ENCODE measurements at places on chromosomes 1 and 21.
A peak's percentile ranks its signal among the peaks of the same experiment; 100 is the strongest.

- no peak for DNase-seq
Observed at GRCh38 chr1:43968348-43968948, 1.4 kb upstream of the DPH2 start.

DNA sequence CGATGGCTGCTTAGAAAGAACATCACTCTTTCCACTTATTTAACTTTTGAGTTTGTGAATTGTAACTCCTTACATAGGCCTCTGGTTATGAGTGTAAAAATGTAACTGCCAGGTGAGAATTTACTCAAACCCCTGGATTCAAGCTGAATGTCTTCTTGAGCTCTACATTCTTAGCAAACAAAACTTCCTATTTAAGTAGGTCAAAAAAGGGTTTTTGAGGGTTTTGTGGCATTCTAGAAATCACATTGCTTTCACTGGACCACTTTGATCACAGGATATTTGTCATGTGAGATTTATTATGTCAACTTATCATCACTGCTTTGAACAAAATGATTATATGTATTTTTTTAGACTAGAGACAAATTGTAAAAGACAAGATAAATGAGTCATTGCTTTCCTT is 5.7 kb downstream of the IL23R start:
- no peak for DNase-seq

DNA sequence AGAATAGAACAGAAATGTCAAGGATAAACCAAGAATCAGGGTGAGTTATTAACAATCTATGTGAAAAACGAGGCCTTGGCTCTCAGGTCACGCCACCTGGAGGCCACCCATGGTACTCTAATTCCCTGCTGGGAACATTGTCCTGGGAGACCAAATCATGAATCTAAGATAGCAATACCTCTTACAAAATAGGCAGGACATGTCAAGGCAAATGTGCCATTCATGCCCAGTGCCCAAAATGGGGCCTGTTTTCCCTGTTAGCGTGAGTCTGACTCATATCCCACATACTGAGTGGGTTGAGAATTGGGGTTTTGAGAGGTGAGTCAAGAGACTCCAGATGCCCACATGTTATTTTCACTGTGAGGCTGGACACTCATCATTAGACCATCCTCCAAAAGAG is 380.8 kb downstream of the HHIPL2 start:
- DNase-seq: no peak

GRCh38 chr21:14870853-14871149 is 194.0 kb downstream of the NRIP1 start:
- no peak for DNase-seq

- no peak for DNase-seq
Observed at GRCh38 chr1:28744184-28744583, 7.4 kb downstream of the YTHDF2 start.

DNA sequence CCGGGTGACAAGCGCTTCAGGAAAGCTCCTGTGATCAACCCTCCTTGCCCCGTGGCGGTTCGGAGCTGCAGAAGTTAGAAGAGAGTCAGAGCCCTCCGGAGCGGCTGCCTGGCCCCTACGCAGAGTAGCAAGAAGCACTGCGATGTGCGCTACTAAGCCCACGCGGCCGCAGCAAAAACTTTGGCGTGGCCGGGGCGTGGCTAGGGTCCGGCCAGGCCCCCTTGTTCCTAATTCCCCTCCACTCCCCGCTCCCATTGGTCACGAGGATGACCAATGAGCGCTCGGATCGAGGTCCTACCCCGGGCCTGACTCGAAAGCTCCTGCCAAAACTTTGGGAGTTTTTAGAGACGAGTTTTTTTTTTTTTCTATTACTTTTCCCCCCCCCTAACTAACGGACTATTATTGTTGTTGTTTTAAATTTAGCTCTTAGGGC is at the start of gene HLX:
Gene HLX, plus strand, starts transcription at position 368 of the 433 bp plus-strand sequence. CDS start 415 bp downstream, outside the sequence.
- DNase-seq: no peak

- DNase-seq: no peak
Observed at GRCh38 chr1:220326578-220326977, 54.3 kb upstream of the RAB3GAP2 start.

- DNase-seq: no peak
Observed at GRCh38 chr1:80892539-80892938, 908.2 kb upstream of the ADGRL2 start.

- no peak for DNase-seq
Observed at GRCh38 chr1:19597496-19598309, 46.4 kb upstream of the NBL1 start.

DNA sequence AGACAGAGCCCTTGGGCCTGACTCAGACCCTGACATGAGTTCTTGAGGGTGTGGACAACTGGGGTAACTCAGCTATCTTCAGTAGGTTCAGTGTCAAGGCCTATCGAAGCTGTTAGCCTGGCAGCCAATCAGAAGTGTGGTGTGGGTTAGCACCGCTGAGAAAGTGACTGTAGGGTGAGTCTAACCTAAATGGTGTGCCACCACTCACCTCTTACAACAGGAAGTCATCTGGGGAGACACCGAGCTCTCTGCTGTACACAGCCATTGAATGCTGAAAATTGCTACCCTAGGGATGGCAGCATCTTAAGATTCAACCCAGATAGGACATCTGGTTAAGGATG is 44.6 kb downstream of the RASSF5 start:
- DNase-seq: peak; percentile 39

- DNase-seq: no peak
Observed at GRCh38 chr1:200034761-200035396, 7.4 kb downstream of the NR5A2 start.

- DNase-seq: no peak
Observed at GRCh38 chr1:168032029-168032428, 95.2 kb upstream of the MPC2 start.

GRCh38 chr1:28190337-28190979 is 14.0 kb upstream of the PTAFR start:
- DNase-seq: no peak

DNA sequence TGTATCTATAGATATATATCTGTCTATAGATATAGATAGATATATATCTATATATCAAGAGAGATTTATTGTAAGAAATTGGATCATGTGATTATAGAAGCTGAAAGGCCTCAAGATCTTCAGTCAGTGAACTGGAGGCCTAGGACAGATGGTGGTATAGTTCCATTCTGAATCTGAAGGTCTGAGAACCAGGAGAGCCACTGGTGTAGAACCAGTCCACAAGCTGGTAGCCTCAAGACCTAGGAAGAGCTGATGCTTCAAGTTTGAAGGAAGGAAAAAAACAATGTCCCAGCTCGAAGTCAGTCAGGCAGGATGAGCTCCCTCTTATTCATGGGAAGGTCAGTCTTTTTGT is 213.2 kb upstream of the JUN start:
- DNase-seq: no peak

DNA sequence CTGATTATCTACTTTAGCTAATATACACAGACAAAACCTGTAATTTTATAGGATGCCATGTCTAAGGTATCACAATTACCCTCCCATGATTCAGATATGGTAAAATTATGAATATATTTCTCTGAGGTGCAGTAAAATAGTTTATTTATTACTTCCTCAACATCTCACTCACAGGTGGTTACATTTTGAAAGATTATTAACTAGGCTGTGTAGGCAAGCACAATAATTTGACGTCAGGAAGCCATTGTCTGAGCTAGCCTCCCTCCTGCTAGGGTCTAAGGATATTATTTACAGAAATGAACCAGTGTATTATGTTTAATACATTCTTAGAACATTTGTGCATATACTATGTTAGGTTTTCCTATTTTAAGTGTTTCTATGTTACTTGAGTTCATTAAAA is 69.9 kb upstream of the ADGRL2 start:
- no peak for DNase-seq

DNA sequence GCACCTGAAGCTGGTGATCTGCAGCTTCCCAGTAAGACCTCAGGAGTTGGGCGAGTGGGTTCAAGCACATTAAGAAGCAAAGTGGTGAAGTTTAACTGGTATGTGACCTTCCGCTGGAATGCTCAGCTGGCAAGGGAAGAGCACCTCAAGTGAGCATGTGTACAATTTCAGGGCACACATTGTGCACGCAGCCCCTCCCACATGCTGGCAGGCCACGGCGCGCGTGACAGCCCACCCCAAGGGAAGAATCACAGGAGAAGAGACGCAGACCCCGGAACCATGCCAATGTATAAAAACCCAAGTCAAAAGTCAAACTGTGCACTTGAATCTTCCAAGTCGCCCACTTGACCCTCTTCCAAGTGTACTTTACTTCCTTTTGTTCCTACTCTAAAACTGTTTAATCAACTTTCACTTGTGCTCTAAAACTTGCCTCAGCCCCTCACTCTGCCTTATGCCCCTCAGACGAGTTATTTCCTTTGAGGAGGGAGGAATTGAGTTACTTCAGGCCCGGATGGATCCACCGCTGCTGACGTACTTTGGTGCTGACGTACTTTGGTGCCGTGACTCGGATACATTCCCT is 20.0 kb downstream of the LRRC3 start:
- DNase-seq: no peak

DNA sequence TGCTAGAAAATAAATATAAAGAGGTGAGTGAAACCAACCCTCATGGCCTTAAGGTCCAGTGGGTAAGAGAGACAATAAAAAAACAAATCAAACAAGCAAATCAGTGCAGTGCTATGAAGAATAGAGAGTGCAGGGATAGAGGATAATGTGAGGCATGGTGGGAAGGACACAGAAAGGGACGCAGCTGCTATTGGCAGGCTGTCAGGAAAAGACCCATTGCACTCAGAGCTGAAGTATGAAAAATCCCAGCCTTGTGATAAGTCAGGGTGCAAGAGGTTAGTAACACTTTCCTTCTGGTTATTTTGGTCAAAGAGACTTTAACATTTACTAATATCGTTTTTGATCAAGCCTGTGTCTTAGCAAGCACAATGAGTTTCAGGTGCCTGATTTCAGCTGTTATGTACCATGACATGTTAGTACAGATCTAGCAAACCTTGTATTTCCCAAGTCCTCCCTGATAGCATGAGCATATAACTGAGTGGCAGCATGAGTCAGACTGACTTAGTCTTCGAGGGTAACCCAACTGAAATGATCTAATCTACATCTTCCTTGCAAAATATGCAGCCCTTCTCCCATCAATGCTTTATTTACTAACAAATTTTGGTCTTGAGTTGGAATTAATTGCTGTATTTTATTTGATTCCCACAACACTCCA is 31.7 kb downstream of the CHML start:
- no peak for DNase-seq

DNA sequence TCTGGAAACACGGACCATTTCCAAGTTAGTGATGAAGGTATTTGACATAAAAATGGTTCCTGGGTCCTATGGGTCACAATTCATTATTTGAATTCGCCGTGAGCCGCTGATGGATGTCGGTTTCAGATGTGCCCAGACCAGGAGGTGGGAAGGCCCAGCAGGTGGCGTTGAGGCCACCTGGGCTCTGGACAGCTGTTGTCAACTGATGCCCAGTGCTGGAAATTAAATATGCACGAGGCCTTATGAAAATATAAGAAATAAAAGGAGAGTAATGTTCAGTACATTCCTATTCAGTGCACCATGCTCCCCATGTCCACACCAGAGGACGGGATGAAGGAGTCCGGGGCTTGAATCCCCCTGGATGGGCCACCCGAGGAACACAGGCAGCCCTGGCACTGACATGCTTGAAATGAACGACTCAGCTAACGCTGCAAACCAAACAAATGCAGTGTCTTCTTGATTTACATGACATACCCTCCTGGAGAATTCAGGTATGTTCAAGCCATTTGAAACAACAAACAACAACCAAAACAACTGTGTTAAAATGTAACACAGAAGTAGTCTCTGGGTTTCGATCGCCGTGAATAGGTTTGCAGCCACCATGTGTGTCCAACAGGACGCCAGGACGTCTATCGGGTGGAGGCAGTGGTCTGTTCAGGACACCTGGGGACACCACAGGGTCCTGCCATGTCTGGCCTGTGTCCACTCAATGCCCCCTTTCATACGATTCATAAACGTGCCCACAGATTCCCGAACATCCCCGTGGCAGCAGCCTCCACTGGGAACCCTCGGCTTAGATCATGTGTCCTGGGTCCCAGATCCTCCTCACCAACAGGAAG is 6.1 kb downstream of the TFF3 start:
- DNase-seq: no peak

DNA sequence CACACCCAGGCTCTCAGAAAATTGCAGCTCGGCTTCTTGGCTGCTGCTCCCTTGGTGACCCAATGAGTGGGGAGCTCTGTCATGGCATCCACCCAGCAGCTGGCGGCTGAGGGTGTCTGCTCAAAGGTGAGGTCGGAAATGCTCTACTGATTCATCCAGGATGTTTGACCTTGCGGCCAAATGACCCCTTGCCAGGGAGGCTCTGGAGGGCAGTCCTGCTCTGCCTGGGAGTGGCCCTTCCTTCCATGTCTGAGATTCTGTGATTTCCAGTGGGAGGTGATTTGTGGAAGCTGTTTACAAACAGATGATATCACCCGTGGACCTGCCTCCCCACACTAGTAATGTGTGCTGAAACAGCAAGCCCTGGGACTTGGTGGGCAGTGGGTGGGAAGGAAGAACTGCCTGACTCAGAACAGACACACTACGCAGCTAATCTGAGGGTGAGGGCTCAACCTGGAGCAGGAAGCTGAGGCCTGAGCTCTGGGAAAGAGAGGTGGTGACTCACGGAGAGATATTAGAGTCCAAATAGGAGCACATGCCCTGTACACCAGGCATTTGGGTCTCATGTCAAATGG is 3.0 kb downstream of the CRCT1 start:
- DNase-seq: no peak

- DNase-seq: no peak
Observed at GRCh38 chr1:220655961-220656740, 34.0 kb upstream of the C1orf115 start.

DNA sequence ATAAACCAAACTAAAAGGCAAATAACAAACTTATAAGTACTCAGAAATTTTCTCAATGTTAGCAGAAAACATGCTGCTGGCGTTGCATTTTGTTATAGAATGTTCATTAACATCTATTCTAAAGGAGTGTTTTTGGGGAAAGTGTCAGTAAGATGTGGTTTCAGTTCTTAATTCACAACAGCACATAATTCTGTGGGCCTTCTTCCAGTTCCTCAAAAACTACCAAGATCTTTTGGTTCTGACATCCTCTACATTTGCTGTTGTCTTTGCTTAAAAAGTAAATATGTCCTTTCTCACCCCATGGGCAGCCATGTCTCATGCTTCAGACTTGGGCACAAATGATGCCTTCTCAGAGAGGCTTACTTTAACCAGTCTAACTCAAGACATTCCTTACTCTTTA is 152.5 kb downstream of the CDC7 start:
- no peak for DNase-seq

DNA sequence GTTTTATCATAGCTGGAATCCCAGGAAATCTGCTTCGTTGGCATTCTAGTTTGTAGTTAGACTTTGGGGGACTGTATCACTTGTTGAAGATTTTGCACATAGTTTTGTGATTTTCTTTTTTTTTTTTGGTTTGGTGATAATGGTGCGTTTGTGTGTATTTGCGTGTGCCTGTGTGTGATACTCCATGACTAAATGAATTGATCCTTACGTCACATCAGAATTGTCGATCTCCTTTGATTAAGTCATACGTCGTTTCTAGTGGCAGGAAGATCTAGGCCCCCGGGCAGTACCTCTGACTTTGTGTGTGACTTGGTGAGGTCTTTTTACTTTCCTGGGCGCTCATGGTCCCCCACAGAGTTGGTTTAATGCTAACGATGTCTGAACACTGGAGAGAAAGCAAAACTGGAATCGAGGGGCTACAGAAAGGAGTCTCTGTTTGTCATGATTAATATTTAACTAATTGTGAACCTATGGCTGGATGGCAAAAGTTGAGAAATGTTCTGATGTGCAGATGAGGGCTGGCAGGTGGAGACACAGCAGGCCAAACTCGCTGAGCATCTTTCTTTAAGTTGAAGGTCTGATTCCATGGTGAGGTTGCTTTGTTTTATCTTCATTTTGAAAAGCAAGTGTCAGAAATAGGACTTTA is 2.4 kb downstream of the RASSF5 start:
- DNase-seq: no peak

- DNase-seq: no peak
Observed at GRCh38 chr1:27144920-27145661, 9.8 kb downstream of the SLC9A1 start.

GRCh38 chr1:14980621-14981218 is 172.8 kb upstream of the TMEM51 start:
- DNase-seq: no peak
